ENCODE measurements at places on chromosomes 12 and 14. TPM values are rescaled to one million over a fixed set of nuclear protein-coding genes. Genes with fewer than 3 reads are reported as not detected.

GRCh38 chr12:61487728-61488127 lies 772.5 kb upstream of the USP15 start:
- no peak for DNase-seq

- DNase-seq = no peak
Observed at GRCh38 chr12:51621156-51621922, 30.3 kb downstream of the SCN8A start.

DNA sequence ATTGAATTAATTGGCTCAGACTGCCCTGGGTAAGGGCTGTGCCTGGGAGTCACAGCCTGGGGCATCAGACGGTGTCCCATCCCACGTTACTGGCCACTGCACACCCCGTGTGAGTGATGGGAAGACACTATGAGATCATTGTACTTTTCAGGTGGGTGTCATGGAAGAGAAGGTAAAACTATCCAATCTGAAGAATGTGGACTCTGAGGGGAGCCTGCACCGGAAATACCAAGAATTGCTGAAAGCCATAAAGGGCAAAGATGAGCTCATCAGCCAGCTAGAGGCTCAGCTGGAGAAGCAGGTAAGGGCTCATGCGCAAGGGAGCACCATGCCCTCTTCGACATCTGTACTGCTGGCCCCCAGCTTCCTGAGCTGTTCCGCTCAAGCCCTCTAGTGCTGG lies 24.0 kb downstream of the PLEKHH1 start:
- DNase-seq = no peak

DNA sequence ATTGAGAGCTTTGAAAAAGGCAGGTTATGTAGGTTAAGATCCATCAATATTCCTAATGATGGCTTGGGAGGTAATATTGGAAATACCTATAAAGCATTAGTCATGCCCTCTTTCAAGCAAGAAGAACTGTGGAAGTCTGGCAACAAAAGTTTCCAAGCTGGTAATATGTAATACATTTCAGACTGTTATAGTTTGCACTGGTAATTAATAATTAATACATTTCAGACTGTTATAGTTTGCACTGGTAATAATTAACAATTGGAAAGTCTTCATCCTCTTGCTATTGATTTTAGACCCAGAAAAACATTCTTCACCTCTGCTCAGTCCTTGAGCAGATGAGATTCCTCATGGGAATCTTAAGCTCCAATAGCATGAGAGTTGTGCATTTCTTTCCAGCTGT lies 29.0 kb upstream of the WDR89 start:
- DNase-seq = no peak

DNA sequence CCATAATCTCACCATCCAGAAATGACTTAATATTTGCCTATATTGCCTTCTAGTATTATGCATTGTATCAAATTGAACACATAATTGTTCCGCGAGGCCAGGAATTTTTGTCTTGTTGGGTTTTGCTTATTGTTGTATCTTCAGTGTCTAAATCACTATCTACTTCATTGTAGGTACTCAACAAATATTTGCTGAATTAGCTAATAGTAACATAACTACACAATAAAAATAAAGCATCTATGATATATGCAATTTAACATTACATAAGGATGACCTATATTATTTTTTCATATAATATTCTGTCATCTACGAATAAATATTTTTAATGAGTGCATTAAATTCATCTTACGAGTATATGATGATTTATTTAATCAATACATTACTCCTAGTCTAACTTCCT lies 656.3 kb downstream of the ETNK1 start:
- DNase-seq = no peak

Gene TAS2R7
- not detected for total RNA-seq

DNA sequence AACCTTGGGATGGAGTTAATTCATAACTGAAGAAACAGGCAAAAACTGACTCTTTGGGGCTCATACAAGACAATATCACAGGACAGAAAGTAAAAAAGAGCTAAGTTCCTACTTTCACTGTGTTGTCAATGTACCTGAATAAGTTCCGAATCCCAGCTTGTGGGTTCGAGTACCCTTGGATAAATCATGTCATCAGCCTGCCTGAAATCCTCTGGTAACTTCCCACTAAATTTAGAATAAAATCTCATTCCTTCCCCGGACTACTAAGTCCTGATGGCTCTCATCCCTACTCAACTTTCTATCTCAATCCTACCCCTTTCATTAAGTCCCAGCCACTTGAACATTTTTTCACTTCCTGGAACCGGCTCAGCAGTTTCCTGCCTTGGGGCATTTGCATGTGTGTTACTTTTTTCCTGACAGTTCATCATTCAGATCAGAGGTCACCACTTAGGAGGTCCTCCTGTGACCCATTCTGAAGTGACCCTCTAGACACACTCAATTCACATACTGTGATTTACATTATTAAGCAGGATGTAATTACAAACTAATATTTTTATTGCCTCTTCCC lies 12.7 kb downstream of the ERP29 start:
- no peak for DNase-seq

DNA sequence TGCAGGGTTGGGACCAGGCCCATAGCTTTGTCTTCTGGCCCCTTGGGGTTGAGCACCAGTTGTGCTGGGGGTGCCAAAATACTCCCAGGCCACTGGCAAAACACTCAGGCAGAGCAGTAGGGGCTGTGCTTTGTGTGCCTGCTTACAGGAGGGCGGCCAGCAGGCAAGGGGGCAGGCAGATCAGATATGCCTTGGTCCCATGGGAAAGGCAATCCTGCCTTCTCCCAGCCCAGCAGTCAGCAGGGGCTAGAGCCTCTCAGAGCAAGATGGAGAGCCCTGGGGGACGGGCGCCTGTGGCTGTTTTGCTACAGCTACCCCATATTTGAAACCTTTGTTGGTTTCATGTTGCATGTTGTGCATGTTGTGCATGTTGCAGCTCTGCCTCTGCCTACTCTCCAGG lies 36.2 kb upstream of the TMX1 start:
- DNase-seq = no peak

Gene KRT78
- not detected for total RNA-seq

Measured in left ventricle myocardium superior (tissue), 1 donor.